ENCODE measurements at places on chromosomes 1 and 21.
A peak's percentile ranks its signal among the peaks of the same experiment; 100 is the strongest.

GRCh38 chr1:64029037-64029436 is 174.4 kb upstream of the UBE2U start:
- DNase-seq: no peak

- DNase-seq: no peak
Observed at GRCh38 chr1:237041461-237041794, 556 bp upstream of the RYR2 start.

DNA sequence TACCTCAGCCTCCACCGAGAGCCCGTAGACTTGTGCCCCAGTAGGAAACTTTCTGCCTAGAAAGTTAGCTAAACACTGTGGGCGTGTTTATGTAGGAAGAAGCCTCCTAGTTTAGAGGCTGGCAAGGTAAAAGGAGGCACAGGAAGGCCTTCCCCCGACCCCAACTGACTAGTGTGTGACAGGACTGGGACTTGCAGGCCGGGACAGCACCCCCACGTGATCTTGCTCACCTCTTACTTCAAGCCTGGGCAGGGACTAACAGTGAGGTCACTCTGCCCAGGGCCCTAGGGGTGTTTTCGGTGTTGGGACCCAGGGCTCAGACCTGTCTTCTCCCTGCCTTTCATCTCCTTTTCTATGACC is 392 bp upstream of the TAGLN2 start:
- no peak for DNase-seq

DNA sequence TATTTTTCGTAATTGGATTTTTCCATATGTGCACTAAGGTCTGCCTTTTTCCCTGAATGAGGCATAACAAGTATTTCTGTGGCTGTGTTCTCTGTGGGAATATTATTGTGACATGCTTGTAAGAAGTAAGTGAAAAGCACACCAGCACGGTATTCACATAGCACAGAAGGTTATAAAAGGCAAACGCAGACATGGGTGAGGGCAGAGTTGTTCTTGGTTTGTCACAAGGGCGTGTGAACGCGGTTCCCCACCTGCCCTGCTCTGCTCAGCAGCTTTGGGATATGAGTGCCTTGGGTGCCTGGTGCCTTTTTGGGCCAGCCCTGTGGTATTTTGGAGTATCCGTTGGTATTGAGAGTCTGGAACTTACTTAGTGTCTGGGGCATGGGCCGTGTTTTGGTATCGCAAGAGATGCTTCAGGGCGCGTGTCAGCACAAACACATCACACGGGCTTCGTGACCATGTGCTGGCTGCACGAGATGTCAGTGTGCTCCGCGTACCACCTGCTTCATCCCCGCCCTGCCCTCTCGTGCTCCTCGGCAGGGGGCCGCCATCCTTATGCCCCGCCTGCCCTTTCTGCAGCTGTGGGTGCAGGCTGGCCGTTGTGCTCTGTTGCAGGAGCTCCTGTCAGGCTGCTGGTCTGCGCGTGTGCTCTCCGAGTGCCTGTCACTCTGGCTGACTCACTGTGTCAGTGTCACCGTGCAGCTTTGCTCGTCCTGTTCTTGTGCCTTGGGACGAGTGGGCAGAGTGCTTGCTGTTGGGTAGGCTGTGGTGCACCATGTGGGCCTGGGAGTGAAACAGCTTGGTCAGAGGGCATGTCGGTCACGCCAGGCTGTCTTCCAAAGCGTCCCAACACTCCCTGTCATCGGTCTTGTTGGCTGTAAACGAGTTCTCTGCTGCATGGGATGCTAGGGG is 15.0 kb downstream of the SKI start:
- peak; percentile 67 for DNase-seq

GRCh38 chr1:160653620-160654016 is 6.8 kb upstream of the SLAMF1 start:
- no peak for DNase-seq

DNA sequence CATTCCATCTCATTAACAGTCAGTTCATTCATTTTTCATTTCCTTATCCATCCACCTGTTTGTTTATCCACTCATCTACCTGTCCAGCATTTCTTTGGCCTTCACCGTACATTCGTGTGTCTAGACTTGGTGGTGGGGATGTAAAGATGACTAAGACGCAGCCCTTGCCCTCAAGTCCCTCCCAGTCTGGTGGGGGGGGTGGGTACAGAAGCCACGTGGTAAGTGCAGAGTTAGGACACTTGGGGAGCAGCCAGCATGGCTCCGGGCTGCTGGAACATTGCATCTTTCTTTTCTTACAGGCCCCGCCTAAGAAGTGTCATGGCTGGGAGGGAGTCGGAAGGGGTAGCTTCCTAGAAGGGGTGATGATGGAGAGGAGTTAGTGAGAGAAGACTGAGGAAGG is 17.2 kb downstream of the KIF26B start:
- no peak for DNase-seq

GRCh38 chr1:238443687-238444086 is 553.0 kb upstream of the ZP4 start:
- DNase-seq: no peak

DNA sequence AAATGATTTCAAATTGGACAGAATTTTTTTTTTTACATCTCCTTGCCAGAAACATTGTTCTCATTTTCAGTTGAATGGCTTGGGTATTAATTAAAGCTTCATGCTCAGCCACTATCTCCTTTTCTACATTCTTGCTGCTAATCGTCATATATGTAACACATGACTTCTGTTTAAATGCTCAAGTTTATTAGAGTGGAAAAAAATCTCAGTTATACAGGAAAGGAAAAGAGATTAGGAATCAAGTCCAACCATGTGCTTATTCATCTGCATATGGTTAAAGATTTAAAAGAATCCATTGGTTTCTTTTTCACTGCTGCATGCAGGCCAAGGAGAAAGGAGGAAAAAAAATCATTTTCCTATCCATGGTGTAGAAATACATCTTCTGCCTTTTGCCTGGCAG is 47.3 kb upstream of the CNN3 start:
- no peak for DNase-seq

GRCh38 chr1:43453442-43454269 is at the start of gene HYI:
TSS of gene HYI (minus strand) at chr1:43453931. CDS start at chr1:43453793, 138 bp downstream.
- DNase-seq: peak; percentile 89

DNA sequence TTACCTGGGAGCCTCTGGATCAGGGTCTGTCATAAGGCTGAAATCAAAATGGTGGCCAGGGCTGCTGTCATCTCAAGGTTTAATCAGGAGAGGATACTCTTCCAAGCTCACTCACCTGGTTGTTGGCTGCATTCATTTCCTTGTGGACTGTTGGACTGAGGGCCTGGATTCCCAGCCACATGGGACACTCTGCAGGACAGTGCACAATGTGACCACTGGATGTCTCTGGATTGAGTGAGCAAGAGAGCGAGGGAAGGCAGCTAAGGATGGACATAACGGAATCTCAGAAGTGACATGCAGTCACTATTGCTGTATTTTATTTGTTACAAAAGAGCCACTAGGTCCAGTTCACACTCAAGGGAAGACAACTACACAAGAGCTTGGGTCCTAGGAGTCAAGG is 229.1 kb downstream of the S1PR1 start:
- no peak for DNase-seq

DNA sequence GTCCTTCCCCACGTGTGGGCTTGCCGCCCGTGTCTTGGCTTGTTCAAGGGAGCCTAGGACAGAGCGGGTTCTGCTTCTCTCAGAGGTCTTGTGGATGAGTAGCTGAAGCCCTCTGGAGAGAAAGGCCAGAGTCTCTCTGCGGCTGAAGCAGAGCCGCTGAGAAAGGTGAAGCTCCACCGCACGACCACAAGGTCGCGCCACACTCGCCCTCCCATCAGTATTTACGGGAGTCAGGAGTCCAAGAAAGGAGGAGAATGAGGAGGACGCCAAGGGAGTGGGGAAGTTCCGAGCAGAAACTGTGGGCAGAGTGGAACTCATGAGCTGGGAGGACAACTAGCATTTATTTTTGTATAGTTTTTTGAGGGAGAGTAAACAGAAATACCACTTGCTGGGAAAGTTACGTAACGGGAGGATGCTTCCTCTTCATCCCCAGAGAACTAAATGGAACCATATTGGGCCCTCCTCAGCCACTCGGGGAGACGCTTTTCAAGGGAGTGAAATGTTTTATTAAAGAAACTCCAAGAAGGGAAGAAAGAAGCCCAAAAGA is 51.6 kb upstream of the HAO2 start:
- no peak for DNase-seq

- DNase-seq: no peak
Observed at GRCh38 chr1:211420845-211421454, 71.0 kb downstream of the RD3 start.

- DNase-seq: no peak
Observed at GRCh38 chr1:201026234-201026633, 2.7 kb upstream of the KIF21B start.

DNA sequence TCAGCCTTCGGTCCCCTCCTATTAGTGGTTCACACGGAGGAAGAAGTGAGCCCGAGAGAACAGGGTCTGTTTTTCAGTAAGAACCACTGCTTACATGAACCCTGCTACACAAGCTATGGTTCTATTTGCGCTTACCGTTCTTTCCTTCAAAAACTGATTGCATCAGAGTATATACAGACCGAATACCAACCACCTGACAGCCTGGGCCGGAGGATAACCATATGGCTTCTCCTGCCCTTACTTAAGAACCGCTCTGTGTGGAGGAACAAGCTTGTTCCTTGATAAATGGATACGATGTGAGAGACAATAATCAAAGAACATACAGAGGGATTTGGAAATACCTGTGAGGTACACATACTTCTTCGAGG is 1.1 kb upstream of the KCNT2 start:
- no peak for DNase-seq

- DNase-seq: no peak
Observed at GRCh38 chr1:1156140-1157032, 17.3 kb upstream of the TTLL10 start.

DNA sequence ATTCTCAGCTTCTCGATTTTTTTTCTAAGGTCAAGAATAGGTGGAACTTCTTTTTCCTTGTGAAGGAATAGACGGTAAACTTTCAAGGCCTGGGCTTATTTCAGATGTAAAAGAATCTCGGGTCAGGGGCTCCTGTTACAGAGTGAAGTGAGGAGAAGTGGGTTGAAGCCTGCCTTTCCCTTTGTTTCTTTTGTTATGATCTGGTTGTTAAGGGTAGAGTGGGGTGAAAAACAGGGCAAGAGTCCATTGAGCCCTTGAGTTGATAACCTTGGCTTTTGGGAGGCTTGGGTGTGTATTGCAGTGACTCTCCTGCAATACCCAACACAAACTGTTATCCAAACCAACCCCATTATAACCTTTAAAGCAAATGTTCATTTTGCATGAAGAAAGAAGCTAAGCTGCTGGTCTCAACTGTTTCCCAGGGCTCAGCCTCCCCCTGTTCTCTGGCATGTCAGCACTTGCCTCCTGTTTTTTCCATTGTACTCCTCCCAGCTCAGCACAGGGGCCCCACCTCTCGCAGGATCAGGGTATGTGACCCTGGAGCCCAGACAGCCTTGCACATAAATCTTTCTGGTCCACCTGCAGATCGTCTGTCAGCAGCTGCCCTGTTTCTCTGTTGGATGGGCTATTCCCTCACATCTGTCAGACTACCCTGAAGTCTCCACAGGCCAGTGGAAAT is 102.4 kb downstream of the CACHD1 start:
- no peak for DNase-seq

DNA sequence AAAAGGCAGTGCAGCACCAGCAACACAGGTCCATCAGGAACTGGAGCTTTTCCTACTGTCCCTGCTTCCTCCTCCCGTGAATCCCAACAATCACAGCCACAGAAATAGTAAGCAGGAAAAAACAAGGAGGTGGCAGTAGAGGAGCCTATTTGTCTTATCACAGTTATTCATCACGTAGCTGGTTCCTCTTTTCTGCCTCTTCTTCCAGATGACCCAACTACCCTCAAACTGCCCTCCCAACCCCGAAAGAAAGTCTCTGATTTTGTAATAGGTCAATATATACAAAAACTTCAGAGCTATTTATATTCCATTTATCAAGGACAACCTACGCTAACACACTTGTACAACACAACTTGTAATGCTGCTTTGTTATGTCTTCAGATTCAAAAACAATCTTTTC is 21.4 kb downstream of the GNB1 start:
- DNase-seq: no peak

- DNase-seq: no peak
Observed at GRCh38 chr1:116161390-116161789, 50.2 kb downstream of the MAB21L3 start.

- no peak for DNase-seq
Observed at GRCh38 chr1:164625004-164625617, 66.1 kb downstream of the PBX1 start.

DNA sequence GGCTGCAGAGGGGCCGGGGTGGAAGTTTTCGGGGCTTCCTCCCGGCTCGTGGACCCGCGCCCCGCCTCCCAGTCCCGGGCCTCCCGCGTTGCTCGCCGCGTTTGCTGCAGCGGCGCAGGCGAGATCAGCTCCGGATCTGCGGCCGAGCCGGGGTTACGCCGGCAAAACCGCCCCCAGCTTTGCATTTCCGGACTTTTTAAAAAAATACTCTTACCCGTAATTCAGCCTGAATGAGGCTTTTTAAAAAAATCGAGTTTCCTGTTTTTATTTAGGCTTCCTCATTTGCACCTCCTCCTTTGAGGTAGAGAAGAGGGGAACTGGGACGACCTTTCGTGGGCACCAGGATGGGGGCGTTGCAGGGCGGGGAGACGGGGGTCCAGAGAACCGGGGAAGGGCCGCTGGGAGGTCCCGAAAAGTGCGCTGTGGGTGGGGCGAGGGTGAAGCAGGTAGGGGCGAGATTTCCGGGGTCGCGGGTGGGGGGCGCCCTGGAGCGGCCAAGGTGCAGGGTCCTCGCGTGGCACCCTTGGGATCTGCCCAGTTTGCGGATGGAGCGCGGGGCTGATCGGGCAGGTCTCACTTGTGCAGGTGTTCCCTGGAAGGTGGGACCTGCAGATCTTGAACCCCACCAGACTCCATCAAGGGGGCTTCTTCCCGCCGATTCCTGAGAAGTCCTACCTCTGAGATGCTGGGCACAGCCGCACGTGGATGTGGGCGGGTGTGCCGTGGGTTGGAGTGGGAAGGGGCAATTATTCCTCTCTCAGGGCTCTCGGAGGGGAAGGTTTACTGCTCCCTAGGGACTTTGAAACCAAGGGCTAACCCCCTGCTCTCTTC is 1.1 kb downstream of the PIK3CD start:
- peak; percentile 57 for DNase-seq

DNA sequence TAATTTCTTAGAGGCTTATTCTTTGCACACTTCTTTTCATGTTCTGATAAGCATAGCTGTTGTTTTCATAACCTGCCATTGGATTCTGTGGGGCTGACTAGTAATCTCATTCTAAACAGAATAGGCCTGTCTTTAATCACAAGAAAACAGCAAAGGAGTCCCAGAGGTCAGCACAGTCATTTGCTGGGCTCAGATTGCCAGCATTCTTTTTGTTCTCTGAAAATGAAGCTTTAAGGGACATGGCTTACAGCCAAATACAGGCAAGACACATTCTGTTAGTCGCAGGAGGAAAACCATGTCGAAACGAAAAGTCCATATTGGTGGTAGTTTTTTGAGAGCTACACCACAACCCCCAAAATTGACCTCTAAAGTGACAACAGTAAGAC is 75.0 kb downstream of the MRPS6 start:
- DNase-seq: no peak

DNA sequence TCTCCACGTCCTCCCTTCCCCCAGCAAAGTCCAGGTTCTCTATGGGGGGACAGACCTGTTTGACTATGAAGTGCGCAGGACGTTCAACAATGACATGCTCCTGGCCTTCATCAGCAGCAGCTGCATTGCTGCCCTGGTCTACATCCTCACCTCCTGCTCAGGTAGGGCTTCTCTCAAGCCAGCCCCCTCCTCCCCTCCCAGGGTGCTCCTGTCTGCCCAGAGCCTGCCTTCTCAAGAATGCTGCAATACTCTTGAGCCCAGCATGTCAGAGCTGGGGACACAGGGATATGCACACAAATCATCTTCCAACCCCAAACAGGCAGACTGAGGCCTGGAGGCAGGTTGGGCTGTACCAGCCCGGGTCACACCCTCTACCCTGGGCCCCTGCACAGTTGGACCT is 35.4 kb downstream of the DISP3 start:
- DNase-seq: no peak

- DNase-seq: no peak
Observed at GRCh38 chr1:54777011-54777410, 12.7 kb upstream of the PARS2 start.

Data from left ventricle myocardium superior (tissue), 1 donor.